CD4-positive, alpha-beta T cell treated with Interferon gamma for 1 hour (primary cell): ENCODE measurements at places on chromosomes 2 and 18.

DNA sequence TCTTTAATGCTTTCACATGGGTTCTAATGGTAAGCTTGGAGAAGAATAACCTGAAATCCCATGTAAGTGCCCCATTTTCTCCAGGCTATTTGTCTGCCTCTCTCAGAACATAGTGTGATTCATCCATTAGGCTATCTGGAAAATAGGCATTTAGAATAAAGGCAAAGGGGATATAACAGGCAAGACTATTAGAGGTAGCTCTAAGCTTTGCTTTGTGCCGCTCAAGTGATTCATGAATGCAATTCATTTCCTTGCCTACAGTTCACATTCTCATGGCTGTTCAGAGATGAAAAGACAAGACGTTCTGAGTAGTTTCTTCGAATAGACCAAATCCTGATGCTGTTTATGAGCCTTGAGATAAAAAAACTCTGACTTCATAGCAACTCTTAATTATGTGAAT lies 101.7 kb downstream of the ANKRD44 start:
- no peak for DNase-seq

DNA sequence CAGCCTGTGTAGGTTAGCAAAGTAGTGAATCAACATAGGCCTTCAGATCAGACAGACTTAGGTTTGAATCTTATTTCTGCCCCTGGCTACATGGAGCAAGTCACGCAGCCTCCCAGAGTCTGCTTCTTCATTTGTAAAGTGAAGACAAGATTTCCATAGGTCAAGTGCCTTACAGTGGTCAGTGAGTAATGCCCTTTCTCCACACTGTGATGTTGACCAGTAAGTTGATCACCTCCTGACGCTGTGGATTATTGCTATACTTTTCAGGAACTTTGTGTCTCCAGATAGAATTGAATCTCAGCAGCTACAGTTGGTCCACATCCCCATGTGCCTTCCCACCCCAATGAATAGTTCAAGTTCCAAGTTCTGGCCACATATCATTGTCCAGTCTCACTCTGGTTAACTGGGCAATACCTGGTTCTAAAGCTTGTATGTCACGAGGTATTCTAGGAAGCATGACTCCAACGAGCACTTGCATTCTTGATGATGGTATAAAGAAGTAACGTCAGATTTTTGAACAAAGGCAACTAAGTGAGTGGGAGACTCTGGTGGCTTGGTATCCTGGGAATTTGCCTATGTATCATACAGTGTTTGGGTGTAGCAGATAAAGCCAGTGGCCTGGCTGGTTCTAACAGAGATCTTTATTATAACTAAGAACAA lies 2.1 kb upstream of the CLIP4 start:
- DNase-seq = no peak

GRCh38 chr18:36155851-36156757 lies 26.4 kb downstream of the ELP2 start:
- DNase-seq = no peak

DNA sequence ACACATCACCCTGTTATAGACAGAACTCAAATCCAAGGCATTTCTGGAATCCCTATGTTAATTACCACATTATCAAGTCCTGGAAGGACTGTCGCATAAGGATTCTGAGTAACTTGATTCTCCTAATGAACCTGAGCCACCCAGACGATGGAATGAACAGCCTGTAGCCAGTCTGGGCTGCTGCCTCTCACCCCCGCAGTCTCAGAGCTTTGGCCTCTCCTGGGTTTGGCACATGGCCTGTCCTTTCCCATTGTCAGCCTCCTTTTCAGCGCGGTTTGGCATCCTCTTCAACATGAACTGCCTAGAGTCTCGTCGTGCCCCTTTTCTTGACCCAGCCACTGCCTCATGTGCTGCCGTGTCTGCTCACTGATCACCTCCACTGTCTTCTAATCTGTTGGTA lies 147.6 kb downstream of the SLC8A1 start:
- DNase-seq = no peak

DNA sequence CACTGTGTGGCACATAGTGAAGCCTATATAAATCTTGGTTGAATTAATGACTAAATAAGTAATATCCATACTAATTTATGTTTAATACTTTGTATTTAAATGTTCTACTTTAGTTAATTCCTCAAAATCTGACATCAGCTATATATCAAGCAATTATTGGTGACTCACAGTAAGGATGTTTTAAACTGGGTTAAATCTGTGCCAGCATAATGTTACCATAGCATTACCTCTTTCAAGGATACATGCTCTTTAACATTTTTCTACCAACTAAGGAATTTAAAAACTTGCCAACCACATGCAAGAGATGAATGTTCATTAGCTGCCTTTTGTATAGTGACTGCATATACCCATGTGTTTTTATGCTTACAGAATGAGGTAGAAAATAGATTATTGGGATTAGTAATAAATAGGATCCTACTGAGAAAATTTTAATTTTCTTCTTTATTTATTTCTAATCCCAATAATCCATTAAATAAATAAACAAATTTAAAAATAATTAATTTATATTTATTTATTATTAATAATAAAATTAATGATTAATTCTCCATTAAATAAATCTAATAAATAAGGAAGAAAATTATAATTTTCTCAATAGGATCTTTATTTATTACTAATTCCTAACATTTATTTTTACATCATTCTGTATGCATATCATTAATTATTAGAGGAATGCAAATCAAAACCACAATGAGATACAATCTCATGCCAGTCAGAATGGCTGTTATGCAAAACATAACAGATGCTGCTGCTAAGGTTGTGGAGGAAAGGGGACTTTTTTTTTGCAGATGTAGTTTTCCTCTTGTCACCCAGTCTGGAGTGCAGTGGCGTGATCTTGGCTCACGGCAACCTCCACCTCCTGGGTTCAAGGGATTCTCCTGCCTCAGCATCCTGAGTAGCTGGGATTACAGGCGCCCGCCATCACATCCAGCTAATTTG lies 410.7 kb upstream of the DSEL start:
- DNase-seq = no peak

- no peak for DNase-seq
These were observed 11.6 kb downstream of the ANKRD12 start for GRCh38 chr18:9148203-9148552.

DNA sequence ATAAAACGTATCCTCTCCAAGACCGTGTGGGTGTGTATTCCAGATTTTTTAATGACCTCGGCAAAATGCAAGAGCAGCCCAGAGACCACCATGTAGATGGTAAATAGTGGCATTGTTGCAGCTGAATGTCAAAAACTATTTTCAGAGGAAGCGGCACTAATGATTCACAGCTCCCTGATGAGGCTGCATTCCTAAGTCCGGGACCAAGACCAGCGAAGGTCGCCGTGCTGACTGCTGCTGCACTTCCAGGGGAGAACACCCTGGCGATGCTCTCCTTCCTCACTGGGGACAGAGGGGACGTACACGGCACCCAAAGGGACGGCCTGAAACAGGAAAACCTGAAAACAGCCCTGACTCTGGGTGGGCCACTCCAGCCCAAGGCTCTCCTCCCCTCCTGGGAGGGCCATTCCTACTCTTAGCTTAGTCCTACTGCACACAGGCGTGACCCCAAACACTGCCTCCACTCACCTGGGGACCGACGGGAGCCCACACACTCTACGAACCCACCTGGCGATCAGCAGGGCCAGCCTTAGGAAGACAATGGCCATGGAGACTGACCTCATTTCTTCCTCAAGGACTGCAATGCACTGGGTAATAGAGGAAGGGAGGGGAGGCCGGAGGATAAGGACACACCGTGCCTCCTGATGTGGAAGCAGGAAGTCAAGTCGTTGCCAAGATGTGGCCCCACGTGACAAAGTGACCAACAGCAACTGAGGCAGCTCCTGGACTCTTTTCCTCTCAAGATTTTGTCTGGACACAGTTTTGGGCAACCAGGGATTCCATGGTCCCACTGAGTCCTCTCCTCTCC lies 82.8 kb downstream of the ZNF516 start:
- DNase-seq = no peak
